T1000 (cell line): ENCODE measurements at places on chromosomes 4 and X.
A peak's percentile ranks its signal among the peaks of the same experiment; 100 is the strongest.

- no peak for DNase-seq
These were observed 65.1 kb downstream of the SLC10A7 start for GRCh38 chr4:146456681-146457080.

GRCh38 chrX:129108936-129109335 lies 414.4 kb downstream of the SMARCA1 start:
- no peak for DNase-seq

DNA sequence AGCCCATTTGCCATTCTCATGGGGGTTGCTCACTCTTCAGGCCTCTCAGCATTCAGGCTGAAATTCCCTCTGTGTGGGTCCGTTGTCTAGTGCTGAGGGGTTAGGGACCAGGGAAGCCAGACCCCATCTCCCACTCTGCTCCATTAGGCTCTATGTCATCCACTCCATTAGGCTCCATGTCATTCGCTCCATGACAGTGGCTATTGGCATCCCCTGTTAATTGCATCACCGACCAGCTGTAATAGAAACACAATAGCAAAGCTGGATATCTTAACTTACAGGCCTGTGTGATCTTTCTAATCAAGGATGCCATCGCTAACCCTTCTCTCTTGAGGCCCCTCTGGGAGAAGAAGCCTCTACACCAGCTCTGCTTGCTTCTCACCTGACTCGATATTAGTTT lies 25.7 kb upstream of the ZNF518B start:
- no peak for DNase-seq

DNA sequence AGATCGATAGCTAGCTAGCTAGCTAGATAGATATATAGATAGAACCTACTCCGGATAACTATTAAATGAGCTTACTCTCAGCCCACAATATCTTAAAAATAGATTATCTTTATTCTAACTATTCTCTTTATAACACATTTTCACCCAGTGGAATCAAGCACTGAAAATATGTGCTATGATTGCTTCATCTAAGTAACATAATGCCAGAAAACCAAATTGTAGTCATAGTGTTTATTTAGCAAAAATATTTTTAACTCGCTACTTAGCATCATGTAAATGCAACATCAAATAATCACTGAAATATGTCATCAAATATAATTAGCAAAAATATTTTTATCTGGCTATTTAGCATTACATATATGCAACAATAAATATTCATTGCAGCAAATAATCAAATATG lies 1.5 kb downstream of the TMEM156 start:
- DNase-seq = no peak

DNA sequence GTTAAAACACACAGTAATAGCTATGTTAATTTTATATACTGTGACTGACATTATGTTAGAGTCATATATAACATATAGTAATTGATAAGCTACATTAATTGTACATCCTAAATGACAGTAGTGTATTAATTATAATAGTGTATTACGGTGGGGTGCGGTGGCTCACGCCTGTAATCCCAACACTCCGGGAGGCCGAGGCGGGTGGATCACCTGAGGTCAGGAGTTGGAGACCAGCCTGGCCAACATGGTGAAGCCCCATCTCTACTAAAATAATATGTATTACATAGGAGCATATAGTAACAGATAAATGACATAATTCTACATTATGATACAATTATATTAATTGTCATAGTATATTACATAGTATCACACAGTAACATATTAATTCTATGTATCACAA lies 12.2 kb downstream of the ASMTL start:
- no peak for DNase-seq

DNA sequence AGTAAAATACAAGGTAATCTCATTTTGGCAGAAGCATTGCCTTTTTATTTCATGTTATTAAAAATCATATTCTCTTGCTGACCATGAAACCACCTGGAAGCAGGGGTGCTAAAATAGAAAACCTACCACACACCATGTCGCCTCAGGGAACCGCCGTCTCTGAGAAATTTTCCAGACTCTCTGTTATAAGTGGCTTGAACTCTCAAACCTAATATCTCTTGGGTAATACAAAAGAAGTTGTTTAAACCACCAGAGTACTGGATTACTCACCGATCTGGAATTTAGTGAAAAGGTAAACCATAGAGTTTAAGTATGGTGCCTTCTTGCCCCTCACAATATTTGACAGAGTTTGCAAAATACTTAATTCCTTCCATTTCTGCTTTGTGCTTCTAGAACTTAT lies 27.7 kb downstream of the ENPP6 start:
- no peak for DNase-seq

DNA sequence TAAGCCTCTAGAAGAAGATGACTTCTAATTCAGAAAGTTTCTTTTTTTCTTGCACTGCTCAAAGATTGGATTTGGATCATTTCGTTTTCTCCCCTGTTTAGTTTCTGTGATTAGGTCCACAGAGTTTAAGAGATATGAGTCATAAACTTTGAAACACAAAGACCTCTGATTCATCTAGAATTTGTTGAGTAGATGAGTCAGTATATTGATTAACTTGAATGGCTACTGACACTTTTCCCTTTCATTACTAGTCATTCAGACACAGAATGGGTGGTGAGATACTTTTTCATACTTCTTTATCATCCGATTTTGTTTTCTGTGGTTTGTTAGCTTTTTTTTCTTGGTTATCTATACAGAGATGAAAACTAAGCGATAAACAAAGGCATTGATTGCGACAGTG lies 34.1 kb upstream of the AFF2 start:
- DNase-seq = no peak

- DNase-seq = no peak
These were observed 69.4 kb upstream of the SPANXB1 start for GRCh38 chrX:140933016-140933415.

- DNase-seq = no peak
These were observed 56.6 kb downstream of the AFM start for GRCh38 chr4:73538162-73538561.

DNA sequence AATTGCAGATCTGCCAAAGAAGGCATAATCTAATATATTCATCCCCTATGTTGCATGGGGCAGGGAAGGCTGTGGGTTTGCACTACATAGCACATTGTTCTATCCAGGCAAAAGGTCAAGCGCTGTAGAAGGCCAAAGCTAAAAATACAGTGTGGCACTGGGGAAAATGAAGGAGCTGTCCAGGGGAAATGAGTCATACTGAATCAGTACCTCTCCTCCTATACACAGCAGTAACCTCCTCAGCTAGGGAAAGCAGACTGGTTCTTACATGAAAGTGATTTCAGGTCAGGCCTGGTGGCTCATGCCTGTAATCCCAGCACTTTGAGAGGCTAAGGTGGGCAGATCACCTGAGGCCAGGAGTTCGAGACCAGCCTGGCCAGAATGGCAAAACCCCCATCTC lies 31.0 kb upstream of the SLC25A4 start:
- DNase-seq = peak; percentile 33

DNA sequence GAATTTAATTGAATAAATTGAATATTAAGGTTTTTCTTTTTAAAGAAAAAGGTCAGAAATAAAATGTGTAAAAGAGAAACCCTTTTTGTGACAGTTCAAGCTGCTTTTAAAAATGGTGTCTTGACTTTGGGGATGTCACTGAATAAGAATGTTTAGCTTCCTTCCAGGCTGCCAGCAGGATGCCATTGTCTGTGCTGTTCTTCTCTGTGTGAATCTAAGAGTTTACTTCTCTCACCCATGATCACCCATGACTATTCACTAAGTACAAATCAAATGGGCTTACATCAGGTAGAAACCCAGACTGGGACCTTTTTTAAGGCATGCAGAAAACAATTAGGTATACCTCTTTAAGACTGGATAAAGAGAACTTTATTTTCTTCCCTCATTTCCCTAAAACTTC lies 115.3 kb downstream of the DACH2 start:
- DNase-seq = no peak

- no peak for DNase-seq
These were observed 82.1 kb upstream of the IQCM start for GRCh38 chr4:149897783-149898182.

- no peak for DNase-seq
These were observed 100.5 kb downstream of the TMEM131L start for GRCh38 chr4:153566631-153567150.

GRCh38 chrX:17829566-17829965 lies 31.5 kb downstream of the RAI2 start:
- DNase-seq = no peak

DNA sequence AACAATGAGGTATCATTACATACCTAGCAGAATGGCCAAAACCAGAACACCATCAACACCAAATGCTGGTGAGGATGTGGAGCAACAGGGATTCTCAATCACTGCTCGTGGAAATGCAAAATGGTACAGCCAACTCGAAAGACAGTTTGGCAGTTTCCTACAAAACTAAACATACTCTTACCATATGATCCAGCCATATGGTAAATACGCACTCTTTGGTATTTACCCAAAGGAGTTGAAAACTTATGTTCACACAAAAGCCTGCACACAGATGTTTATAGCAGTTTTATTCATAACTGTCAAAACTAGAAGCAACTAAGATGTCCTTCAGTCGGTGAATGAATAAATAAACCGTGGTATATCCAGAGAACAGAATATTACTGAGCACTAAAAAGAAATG lies 7.8 kb downstream of the CASP3 start:
- DNase-seq = no peak

DNA sequence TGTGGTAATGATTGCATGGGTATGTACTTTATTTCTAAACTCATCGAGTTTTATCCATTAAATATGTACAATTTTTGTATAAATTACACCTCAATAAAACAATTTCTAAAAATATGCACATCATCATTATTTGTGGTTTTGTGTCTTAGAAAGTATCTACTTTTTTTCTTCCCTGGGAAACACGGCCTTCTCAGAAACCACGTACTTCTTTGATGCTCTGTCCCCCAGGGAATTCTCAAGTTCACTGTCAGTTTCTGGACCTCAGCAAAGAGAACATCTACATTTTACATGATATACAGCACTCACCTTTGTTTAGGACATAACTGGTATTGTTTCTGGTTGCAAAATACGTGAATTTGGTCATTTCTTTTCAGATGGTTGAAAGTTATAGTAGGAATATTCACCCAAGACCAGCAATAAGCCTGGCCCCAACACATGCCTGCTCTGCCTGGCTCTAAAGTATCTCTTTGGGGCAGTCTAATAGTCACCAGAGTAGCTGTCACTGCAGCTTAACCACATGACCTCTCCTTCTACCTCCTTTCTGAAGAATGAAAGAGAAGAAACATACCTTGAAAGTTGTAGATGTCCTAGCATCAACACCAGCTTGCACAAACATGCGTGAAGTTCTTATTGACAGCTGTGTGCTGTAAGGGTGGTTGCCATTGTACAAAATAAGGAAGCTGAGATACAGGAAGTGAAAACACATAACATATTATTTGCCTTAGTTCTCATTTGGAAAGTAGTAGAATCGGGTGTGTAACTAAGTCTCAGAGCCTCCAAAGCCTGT lies 48.4 kb upstream of the SPANXN4 start:
- no peak for DNase-seq

- no peak for DNase-seq
These were observed 1821.7 kb downstream of the ARAP2 start for GRCh38 chr4:34422472-34423175.

- no peak for DNase-seq
These were observed 36.3 kb downstream of the CORIN start for GRCh38 chr4:47801481-47802002.

GRCh38 chr4:90002441-90003062 lies 107.9 kb downstream of the MMRN1 start:
- DNase-seq = no peak

GRCh38 chr4:31741326-31741725 lies 1021.2 kb downstream of the PCDH7 start:
- no peak for DNase-seq

DNA sequence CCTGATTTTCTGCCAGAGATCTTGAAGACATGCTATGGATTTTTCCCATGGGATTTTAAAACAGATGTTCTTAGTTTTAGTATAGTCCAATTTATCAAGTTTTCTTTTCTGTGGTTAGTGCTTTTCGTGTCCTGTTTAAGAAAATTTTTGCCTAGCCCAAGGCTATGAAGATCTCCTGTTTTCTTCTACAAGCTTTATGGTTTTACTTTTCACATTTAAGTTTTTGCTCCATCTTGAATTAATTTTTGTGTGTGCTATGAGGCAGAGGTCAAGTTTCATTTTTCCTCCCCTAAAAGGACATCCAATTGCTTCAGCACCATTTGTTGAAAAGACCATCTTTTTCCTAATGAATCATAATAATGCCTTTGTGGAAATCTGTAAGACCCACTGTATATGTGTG lies 65.6 kb downstream of the POLR2B start:
- DNase-seq = no peak

DNA sequence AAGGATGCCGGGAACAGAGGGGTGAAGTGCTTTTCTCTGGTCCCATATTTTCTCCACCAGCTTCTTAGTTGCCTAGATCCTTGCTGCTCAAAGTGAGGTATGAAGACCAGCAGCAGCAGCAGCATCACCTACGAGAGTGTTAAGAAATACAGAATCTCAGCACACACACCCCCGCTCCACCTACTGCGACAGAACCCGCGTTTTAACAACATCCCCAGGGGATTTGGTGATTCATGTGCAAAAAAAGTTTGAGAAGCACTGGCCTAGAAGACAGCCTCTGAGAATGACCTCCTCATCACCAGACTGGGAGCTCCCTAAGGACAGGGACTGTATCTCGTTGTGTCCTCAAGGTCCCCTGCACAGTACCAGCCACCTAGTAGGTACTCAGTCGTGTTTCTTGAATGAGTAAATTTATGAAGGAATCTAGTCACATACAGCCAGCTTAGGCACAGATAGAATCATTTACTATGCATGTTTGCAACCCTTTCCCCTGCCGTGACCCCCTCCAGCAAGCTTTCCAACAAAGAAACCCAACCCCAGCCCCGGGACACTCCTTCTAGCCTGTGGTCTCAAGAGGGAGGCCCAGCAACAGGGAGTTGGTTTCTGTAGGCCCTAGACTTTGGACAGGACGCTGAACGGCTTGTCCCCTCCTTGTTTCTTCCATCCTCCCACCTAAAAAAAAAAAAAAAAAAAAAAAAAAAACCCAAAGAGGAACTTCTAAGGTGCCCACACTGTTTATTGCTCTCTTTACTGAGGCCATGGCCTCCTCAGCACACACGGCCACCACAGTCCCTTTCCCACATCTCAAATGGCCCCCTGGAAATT lies 21.5 kb downstream of the RTL5 start:
- no peak for DNase-seq

DNA sequence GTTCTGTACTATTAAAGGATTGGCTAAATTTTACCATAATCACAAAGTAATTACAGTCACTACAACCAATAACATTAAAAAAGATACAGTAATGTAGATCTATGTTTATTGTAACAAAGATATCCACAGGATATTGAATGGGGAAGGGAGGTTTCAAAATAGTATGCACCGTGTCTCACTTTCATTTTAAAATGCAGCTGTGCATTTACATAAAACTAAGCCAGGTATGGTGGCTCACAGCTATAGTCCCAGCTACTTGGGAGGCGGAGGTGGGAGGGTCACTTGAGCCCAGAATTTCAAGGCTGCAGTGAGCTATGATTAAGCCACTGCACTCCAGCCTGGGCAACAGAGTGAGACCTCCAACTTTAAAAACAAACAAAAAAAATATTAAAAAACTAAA lies 8.5 kb downstream of the SRP72 start:
- DNase-seq = no peak
